Glomerular endothelial cell (primary cell): ENCODE measurements at places on chromosomes 2 and 18. TPM values are rescaled to one million over a fixed set of nuclear protein-coding genes. Genes with fewer than 3 reads are reported as not detected.
A peak's percentile ranks its signal among the peaks of the same experiment; 100 is the strongest.

DNA sequence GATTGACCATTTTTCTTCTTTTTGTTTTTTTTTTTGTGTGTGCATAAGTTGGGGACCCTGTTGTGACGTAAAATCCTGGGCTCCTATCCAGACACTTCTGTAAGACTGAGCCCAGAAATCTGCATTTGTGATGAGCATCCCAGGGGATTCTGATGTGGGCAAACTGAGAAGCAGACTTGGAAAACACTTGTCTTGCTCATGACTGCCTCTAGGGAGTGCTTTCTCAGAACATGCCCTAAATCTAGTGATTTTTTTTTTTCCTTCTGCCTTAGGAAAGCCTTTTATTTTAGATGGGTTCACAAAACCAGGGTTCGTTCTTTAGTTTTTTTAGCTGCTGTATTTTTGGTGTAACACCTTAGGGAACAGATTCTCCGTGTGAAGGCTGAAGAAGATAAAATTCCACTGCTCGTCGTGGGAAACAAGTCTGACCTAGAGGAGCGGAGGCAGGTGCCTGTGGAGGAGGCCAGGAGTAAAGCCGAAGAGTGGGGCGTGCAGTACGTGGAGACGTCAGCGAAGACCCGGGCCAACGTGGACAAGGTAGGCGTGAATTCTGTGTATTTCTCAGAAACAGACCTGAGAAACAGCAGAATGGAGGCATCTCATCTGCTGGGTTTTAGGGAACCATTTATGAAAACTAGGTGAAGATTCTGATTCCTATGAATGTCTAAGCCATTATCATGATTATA is 36.7 kb downstream of the RALB start:
- DNase-seq: no peak

GRCh38 chr2:74991977-74992376 is 33.5 kb downstream of the POLE4 start:
- DNase-seq: no peak

- DNase-seq: no peak
Observed at GRCh38 chr2:160440888-160441287, 52.7 kb downstream of the RBMS1 start.

GRCh38 chr18:76328140-76328539 is 166.9 kb downstream of the ZNF516 start:
- DNase-seq: no peak

- no peak for DNase-seq
Observed at GRCh38 chr2:22377268-22377667, 1007.7 kb upstream of the KLHL29 start.

- DNase-seq: no peak
Observed at GRCh38 chr2:235672720-235673119, 178.9 kb downstream of the AGAP1 start.

DNA sequence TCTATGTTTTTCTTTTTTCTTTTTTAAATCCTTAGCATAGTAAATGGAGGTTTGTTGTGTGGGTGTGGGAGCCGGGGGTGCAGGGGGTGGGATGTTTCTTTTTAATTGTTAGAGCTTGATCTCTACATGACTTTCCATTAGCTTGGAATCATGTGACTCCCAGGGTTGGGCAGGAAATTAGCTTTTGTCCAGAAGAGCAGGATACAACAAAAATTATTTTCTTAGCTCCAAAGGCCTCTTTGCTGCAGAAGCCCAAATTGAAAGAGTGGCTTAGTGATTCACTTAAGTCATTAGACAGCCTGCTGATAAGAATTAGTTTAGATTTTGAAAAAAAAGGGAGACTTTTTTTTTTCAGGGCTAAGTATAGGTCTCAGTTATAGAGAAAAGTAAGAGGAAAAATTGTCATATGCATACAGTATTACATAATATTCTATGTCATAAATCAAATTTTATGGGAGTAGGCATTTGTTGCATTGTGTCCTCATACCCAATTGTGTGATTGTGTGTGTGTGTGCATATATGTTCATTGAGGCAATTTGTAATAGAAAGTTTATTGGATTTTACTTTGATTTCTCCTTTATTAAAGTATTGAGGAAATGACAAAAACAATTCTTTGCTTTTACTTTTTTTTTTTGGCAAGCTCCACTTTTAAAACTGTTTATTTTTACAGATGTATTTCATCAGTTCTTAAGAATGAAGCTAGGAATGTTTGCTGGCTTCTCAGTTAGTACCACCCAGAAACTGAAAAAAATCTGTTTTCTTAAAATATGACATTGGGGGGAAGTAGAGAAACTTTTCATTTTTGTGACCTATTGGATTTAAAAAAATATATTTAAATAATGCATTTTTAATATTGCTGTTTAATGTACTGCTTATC is 47.4 kb downstream of the TSPYL6 start:
- DNase-seq: no peak

GRCh38 chr2:57491213-57491612 is 555.4 kb upstream of the VRK2 start:
- no peak for DNase-seq

DNA sequence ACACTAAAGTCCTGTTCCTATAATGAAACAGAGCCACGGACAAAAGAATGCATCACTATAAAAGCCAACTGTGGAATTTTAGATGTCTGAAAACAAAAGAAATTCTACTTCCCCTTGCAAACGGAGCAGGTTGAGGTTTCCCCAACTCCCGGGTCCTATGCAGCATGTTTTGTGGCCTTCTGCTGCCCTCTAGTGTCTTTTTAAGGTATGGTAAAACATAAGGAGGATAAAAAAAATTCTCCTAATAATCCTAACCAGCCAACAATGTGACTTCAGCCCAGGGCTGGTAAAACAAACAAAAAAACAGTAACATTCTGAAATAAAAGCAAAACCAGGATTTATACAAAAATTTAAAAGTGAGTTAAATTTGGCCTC is 539.5 kb downstream of the NRXN1 start:
- DNase-seq: peak; percentile 31

- no peak for DNase-seq
Observed at GRCh38 chr2:42368817-42369531, 8.0 kb upstream of the COX7A2L start.

DNA sequence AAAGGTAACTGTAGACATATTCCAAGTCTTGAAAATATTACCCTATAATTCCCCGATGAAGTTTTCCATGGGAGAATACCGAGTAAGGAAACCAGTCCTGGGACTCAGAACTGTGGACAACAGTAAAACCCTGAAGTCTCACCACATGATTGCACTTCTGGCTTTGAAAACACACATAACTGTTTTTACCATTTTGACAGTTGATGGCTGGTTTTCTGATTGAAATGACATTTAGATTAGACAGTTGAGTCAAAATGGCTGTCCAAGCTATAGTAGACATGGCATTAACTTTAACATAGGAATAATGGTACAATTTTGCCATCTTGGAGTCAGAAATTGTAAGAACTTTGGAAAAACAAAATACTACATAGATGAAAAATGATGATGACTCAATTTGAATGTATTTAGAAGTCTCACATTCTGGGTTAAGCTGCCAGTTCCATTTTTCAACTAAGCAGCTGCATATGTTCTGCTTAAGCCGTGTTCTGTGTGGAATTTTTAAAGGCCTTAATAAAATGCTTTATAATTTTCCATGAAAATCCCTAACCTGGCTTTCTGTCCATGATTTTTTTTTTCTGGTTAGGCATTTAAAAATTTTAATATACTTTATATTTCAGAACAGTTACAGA is 38.3 kb upstream of the WIPF1 start:
- DNase-seq: no peak

DNA sequence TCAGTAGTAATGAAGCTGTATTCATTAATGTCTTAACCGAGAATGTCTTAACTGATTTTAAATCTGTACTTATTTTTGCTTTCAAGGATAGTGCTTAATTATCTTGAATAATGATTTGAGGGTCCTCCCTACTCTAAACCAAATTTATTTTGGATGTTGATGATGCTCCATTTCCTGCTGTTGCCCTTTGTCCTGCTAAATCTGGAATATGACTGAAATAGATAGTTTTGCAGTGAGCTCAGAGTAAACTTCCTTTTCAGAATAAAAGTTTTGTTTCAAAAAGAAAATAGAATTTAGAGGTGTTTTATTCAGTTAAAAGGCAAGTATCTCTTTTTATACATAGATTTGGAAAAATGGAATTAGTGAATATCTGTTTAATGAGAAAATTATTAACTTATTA is 8.1 kb downstream of the NBEAL1 start:
- no peak for DNase-seq

DNA sequence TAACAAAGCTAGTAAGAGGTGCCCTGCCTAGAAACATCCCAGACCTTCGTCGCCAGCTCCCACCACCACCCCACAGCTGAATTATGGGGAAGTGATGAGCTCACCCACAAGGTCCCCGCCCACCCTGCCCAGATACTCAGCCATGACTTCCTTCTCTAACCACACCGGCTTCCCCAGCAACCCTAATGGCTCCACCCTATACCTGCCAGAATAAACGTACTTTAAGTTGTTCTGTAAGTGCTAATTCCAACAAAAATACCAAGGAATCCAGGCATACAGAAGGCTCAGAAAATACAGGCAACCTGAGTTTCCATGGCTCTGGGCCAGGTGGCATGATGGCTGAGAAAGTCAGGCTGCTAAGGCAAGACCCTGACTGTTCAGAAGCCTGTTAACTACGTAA is 39.1 kb downstream of the TMEM163 start:
- DNase-seq: no peak

- no peak for DNase-seq
Observed at GRCh38 chr2:193824474-193824873, 1629.7 kb upstream of the TMEFF2 start.

The IL1B gene
- 8.9 and 10.6 TPM in 2 replicates for total RNA-seq

The DPP4 gene
- 3.8 and 8.1 TPM in 2 replicates for total RNA-seq

The NEB gene
- 0.44 and 1.5 TPM in 2 replicates for total RNA-seq

The REEP1 gene
- total RNA-seq: 0.05 and 0.06 TPM in 2 replicates

The MERTK gene
- 10.3 and 18.8 TPM in 2 replicates for total RNA-seq

The MOGAT1 gene
- total RNA-seq: not detected in 2 replicates

The GAD1 gene
- 0.35 TPM in 1 of 2 replicates, not detected in the other for total RNA-seq
